Activated CD4-positive, alpha-beta T cell treated with anti-CD3 and anti-CD28 coated beads, Interleukin-2, amount 50 U/mL, for 1 hour (primary cell): ENCODE measurements at places on chromosomes 3 and 15.

DNA sequence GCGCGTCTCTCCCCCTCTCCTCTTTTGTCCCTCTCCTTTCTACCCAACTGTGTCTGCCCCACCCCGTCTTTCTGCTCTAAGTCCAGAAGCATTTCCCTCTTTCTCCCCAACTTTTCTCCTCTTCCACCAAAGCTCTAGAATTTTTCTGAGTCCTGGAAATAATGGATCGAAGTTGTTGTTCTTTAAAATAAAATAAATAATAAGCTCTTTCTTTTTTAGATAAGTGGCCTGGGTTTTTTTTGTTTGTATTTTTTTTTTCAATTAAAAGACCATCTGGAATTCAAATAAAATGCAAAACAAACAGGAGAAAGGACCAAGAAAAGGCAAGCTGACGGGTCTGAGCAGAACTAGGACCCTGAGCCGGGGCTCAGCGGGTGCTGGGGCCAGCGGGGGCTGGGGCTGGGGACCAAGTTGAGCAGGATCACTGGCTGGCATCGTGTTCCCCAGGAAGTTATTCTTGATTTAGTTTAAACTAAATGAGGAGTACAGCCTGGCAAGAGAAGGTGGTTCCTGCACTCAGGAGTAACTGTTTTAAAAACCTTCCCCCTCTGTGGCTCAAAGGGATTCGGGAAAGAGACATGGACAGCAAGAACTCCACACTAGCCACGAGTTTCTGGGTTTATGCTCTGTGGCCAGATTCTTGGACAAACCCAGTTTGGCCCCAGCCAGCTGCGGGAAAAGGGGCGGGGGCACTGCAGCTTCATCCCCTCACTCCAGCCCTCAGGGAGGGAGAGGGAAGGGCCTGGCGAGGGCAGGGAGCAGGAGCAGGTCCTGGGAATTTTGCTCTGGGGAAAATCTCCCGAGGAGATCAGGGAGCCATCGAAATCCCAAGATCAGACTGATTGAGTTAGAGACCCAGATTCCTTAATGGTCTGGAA lies 8.4 kb downstream of the GATA2 start:
- no peak for DNase-seq

- no peak for DNase-seq
Measured at GRCh38 chr15:99514306-99514705, 51.5 kb upstream of the MEF2A start.

GRCh38 chr15:51135276-51135675 lies 40.6 kb upstream of the TNFAIP8L3 start:
- no peak for DNase-seq

DNA sequence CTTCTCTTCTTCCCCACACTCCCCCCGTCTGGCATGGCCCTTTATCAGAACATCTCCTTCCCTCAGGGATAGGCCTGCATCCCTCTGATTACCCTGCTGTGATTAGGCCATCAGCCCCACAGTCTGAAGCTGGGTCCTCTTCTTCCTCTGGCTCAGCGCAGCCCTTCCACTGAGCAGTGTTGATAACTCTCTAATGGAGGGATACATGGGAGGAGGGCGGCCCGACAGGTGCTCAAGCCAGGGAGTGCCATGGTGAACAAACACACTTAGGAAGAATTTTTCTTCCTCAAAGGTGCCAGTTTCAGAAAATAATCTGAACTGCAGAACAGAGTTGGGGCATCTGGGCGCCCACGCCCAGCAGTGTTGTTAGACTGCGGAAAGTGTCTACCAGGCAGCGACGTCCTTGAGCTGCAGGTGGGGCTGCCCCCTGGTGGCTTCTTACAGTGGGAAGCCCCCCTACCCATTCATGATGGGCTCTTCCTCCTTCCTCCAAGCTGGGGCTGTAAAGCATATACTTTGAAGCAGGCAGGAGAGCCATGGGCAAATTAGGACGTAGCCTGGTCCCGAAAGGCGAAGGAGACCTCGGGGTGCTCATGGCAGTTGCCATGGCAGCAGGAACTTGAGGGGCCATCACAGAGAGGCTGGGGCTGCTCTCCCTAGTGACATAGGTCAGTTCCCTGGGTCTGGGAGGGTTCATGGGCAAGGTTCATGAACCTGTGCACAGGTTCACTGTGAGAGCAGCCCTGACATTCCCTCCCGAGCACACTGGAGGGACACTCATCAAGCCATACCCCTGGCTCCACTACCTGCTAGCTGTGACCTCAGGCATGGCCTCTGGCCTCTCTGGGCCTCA lies 33.2 kb upstream of the NR2C2 start:
- no peak for DNase-seq

- no peak for DNase-seq
Measured at GRCh38 chr3:98733053-98733811, 29.9 kb upstream of the ST3GAL6 start.

DNA sequence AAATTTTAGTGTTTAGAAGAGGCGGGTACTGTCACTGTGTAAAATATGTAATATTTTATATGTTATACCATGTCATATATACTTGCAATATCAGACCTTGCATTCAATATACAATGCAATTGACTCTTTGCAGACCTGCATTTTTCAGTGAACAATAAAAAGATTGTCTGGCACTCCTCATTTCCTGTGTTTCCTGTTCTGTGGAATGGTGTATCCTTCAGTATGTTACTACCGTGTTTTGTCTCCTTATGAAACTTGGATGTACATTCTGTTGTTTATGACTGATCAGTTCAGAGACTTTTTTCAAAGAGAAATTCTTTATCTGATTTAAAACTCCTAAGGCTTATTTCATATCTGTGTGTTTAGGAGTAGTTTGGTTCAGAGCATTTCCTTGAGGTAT lies 31.5 kb downstream of the APH1B start:
- DNase-seq = no peak

- DNase-seq = no peak
Measured at GRCh38 chr3:129370248-129370964, 58.0 kb downstream of the EFCAB12 start.

DNA sequence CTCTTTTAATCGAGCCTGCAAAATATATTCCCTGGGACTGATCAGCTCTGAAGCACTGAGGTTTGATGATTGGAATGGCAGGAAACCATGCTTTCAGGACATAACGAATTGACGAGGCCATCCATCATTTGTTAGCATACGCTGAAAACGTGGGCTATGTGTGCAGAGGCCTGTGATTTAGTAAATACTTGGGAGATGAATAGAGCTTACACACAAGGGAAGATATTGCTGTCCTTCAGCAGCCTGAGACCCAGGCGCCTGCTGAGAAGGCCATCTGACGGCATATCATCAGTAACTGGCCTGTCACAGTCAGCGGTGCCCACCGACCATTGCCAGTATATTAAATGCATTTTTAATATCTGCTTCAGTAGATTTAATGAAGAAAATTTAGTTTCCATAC lies 16.2 kb downstream of the CDIN1 start:
- no peak for DNase-seq

DNA sequence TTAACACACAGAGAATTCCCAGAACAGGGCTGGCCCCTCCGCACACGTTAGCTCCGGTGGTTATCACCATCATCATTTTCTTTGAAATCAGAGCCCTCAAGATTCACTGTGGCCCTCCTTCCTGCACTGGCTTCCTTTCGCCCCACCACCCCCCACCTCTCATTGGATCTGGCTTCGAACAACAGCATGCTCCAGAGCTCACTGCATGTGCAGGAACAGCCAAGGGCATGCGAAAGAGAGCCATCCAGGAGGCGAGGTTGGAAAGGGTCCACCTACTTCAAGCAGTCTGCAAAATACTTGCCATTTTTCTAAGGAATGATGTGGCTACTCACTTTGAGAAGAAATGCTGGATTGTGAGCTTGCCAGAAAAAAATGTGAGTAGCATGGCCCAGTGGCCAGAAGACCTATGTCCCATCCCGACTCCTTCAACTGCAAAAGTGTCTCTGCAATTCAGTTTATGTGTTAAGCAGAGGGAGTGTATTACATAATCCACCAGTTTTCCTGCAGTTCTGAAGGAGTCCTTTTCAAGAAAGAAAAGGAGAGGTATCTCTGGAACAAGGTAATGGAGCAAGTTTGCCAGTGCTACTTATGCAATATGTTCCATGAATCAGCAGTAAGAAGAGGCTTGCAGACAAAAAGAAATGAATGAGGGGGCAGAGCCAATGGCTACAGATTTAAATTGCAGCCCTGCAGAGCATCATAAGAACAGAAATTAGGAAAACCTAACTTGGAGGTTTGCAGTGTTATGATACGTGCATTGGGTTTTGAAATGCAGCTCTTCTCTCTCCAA lies 92.8 kb downstream of the OCA2 start:
- no peak for DNase-seq

- no peak for DNase-seq
Measured at GRCh38 chr15:54707805-54708752, 488.7 kb downstream of the RSL24D1 start.

DNA sequence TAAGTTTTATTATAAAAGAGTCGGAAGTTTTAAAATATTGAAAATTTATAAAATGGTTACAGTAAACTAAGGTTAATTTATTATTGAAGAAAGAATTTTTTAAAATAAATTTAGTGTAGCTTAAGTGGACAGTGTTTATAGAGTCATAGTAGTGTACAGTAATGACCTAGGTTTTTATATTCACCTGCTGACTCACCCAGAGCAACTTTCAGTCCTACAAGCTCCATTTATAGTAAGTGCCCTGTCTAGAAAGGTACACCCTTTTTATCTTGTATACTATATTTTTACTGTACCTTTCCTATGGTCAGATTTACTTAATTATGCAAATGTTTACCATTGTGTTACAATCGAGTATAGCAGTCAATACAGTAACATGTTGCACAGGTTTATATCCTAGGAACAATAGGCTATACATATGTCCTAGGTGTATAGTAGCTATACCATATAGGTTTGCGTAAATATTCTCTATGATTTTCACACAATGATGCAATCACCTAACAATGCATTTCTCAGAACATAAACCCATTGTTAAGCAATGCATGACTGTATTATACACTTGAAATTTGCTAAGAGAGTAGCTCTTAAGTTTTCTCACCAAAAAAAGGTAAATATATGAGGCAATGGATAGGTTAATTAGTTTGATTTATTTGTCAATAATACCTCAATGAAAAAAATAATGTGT lies 106.9 kb upstream of the CD96 start:
- DNase-seq = no peak

DNA sequence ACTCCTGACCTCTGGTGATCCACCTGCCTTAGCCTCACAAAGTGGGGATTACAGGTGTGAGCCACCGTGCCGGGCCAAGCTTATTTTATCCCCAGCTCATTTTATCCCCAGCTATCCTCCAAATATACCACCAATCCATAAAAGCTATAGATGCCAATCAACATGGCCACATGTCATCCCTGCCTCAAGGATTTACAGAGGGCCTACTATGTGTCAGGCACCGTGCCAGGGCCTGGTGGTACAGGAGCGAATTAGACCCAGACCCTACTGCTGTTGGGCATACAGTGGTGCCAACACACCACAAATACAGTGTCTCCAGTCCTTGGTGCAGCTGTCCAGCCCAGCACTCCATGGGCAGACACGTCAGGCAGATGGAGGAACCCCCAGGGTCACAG lies 73.4 kb downstream of the SCN5A start:
- no peak for DNase-seq

DNA sequence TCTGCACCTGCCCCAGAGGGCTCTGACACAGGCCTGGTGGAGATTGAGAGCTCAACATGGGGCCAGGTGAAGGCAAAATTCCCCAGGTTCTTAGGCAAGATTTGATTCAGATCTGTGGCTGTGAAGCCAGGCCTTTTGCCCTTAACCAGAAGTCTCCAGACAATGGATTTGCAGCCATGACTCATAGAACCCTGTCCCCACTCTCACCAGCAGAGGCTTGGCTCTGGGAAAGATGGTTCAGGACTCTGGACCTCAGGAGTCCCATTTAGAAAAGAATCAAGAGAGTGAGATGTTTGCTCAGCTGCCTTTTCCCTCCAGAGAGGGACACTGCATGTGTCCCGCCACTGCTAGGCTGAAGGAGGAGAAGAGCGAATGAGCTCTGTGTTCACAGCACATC lies 361.4 kb upstream of the ICE2 start:
- no peak for DNase-seq

DNA sequence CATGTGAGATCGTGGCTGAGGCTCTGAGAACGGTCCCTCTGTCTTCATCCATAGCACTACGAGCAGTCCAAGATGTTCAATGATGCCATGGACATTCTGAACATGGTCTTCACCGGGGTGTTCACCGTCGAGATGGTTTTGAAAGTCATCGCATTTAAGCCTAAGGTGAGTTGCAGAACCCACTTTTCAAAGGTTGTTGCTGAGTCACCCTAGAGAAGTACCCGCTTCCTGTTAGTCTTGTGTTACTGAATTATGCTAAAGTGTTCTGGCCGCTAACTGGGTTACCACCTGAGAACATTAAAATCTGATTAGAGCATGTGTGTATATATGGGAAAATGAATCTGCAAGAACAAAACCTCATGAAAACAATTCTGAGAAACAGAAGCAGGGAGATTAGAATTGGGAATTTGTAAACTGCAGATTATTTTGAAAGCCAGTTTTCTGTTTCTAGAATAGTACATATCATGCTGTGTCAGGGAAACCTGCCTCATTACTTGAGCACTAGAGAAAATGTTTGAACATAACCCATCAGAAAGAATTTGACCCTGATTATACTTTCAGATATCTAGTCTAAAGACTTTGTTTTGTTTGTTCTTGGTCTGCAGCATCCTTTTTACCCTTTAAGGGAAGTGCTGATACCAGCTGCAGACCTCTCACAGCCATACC lies 92.6 kb downstream of the CHDH start:
- no peak for DNase-seq

DNA sequence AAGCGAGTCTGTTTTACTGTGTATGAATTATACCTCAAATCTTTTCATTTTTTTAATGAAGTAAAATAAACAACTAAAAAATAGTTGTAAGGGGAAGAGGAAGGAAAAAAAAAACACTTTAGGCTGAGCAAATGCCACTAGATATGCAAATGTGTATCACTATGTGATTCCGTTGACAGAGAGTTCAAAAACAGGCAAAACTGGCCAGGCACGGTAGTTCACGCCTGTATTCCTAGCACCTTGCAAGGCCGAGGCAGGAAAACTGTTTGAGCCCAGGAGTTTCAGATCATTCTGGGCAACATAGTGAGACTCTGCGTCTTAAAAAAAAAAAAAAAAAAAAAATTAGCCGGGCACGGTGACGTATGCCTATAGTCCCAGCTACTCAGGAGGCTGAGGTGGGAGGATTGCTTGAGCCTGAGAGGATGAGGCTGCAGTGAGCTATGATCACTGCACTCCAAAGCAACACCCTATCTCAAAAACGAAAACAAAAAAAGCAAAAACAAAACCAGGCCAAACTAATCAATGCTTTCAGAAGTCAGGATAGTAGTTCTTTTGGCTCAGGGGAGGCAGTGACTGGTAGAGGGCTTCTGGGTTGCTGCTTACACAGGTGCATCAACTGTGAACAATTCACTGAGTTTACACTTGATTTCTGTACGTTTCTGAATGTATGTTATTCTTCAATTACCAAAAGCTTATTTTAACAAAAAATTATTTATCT lies 7.4 kb downstream of the PRC1 start:
- DNase-seq = no peak

GRCh38 chr15:51837792-51838251 lies 8.4 kb downstream of the TMOD3 start:
- no peak for DNase-seq

DNA sequence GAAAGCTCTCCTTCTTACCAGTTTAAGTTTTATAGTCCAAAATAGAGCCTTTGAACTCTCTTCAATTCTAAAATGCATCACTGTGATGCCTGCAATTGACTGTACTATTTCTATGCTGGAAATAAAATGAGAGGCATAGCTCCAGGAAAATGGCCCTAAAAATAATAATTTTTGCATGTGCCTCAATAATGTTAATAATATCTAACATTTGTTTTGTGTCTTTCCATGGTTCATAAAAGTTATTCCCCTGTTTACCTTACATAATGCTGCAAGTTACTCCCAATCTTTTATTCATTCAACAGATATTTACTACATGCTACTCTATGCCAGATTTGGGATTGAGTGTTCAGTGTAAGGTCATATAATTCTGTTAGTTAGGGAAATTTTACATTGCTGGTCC lies 574.0 kb downstream of the RBMS3 start:
- no peak for DNase-seq
